CD14-positive monocyte (primary cell): ENCODE measurements at places on chromosomes 5 and 9.

DNA sequence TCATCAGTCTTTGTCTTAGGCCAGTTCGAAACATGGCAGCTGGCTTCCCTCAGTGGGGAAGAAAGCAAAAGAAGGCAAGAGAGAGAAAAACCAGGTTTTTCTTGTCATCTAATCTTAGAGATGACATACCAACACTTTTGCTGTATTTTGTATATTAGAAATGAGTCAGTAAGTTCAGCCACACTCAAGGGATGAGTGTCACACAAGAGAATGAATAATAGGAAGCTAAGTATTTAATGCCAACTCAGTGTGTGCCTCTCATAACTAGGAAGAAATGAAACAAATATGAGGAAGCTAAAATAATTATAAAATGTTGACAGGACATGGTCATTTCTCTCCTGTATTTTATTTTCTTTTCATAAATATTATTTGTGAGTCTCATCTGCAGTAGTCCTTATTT lies 65.3 kb downstream of the CDH12 start:
- no peak for DNase-seq

- DNase-seq: no peak
These were observed 9.0 kb upstream of the PHF19 start for GRCh38 chr9:120885958-120886357.

- no peak for DNase-seq
These were observed 106.5 kb upstream of the DMRT1 start for GRCh38 chr9:734831-735511.

DNA sequence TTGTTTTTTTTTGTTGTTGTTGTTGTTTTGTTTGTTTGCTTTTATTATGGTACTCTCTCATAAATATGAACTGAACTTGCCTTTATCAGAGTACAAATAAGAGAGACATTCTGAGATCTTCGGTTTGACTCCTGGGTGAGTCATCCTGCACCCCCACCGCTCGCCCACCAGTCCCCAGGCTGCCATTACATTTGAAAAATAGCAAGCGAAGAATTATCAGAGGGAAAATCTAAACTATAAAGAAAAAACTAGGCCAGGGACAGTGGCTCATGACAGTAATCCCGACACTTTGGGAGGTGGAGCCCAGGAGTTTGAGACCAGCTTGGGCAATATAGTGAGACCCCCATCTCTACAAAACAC lies 122.1 kb upstream of the MAP3K1 start:
- DNase-seq: no peak

DNA sequence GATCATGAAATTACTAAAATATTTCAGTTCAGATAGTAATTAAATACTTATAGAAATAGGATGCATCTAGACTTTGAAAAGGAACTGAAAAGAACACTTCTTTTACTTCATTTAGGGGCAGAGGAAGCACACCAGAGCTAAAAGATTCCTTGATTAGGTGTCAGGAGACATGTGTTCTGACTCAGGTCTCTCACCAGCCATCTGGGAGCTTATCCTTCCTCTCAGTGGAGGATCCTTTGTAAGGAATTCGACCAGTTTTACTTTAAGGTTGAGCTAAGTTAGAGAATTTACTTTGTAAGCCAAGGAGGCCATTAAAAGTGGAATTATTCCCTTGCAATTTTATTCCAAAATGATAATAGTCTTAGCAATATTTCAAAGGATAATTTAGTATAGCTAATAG lies 16.7 kb downstream of the VCAN start:
- DNase-seq: no peak
